Activated CD8-positive, alpha-beta memory T cell treated with anti-CD3 and anti-CD28 coated beads, Interleukin-2, amount 10 ng/mL, durations not matched to agents 7 days and 5 days (primary cell): ENCODE measurements at places on chromosomes 1 and 21. TPM values are rescaled to one million over a fixed set of nuclear protein-coding genes. Genes with fewer than 3 reads are reported as not detected.

- H3K27ac ChIP-seq, result peak overlapping the region; percentile 93
- no peak for DNase-seq
- peak overlapping the region; percentile 99 for H3K4me3 ChIP-seq
- H3K27me3 ChIP-seq, result no peaks in the 10 kb centered on the region
Measured at GRCh38 chr1:154222518-154222917, 1.8 kb downstream of the UBAP2L start.

DNA sequence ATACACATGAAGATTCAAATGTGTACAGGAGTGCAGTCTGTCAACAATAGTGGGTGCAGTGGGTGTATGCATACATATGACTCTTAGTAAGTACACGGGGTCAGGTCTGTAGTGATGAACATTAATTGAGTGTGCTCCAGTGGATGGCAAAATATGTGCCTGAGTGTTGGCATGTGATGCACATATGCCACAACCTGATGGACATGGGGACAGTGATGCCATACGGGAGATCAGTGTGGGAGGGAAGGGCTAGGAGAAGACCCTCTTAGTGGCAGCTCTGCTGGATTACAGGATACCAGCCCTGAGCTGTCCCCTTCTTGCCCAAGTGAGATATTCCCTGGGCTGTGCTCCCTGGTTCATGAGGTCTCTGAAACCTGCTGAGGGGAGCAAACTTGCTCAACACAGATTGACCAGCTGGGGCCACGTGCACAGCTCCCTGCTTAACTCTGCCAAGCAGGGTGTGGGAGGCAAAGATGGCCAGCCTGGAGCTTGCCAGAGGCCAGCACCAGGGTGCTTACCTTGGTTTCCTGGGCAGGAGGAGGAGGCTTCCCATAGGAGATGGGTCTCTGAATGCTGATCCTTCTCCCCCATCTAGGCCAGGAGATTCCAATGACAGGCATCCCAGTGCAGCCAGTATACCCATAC lies 2.2 kb downstream of the SHISA4 start:
- H3K36me3 ChIP-seq, result no peaks in the 10 kb centered on the region
- H3K27me3 ChIP-seq, result peaks cover 47% of the 10 kb centered on the region
- no peak for DNase-seq
- H3K4me1 ChIP-seq, result peaks cover 3% of the 10 kb centered on the region

DNA sequence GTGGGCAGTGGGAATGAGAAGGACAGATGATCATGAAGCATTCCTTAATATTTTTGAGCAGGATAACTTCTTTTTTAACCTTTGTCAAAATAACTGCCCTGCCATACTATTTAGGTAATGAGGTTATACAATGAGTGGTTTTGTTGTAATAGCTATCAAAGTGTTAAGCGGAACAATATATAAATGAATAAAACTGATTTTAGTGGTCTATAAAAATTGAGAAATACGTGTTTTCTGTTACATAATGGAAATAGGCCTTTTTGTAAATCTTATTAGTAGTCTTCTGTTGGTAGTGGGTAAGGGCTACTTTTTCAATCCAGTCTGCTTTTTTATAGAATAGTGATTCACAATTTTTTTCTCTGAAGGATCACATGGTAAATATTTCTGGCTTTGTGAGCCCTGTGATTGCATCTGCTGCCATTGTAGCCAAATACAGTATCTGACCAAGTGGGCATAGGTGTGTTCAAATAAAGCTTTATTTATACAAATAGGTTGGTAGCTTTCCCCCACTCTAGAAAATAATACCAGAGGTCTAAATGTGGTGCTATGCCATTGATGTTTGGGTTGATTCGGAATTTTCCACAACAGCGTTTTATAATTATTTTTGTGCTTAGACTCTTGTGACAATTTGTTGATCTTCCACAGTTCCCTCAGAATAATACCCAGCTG lies 4.3 kb downstream of the NEK7 start:
- H3K4me3 ChIP-seq, result peak overlapping the region; percentile 26
- no peak for DNase-seq
- H3K27ac ChIP-seq, result peak overlapping the region; percentile 57
- H3K27me3 ChIP-seq, result no peaks in the 10 kb centered on the region

GRCh38 chr21:26001356-26001755 lies 169.2 kb downstream of the APP start:
- peaks cover 6% of the 10 kb centered on the region for H3K4me1 ChIP-seq
- H3K27ac ChIP-seq, result no peak overlapping the region
- DNase-seq, result no peak
- H3K4me3 ChIP-seq, result no peak overlapping the region
- H3K36me3 ChIP-seq, result no peaks in the 10 kb centered on the region
- no peaks in the 10 kb centered on the region for H3K27me3 ChIP-seq

DNA sequence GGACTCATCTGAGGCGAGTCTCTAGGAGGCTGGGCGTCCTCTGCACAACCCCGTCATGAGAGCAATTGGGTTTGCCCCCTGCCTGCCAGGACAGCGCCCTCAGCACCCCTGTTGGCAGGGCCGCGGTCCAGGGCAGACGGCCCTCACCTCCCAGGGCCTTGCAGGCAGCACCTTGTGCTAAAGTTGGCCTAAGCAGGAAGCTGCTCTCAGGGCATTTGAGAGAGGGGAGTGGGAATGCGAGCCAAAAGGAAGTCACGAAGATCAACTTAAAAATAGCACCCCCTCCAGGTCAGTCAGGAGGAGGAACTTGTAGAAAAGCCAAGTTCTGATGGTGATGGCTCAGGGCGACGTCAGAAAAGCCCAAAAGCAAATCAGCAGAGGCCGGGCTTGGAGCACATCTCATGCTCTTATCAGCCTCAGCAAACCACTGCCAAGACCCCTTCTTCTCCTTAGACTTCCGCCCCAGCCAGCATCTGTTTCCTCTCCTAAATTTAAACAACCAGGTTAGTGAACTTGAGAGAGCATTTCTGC lies 12.6 kb upstream of the ADORA3 start:
- peak overlapping the region; percentile 52 for H3K4me3 ChIP-seq
- no peaks in the 10 kb centered on the region for H3K36me3 ChIP-seq
- no peaks in the 10 kb centered on the region for H3K27me3 ChIP-seq
- H3K4me1 ChIP-seq, result peaks cover 57% of the 10 kb centered on the region
- peak overlapping the region; percentile 86 for H3K27ac ChIP-seq
- peak; percentile 65 for DNase-seq

GRCh38 chr21:27715131-27715530 lies 748.2 kb upstream of the ADAMTS5 start:
- no peak overlapping the region for H3K27ac ChIP-seq
- DNase-seq, result no peak
- H3K27me3 ChIP-seq, result no peaks in the 10 kb centered on the region
- no peak overlapping the region for H3K4me3 ChIP-seq

GRCh38 chr1:92411511-92411910 lies 75.2 kb downstream of the GFI1 start:
- no peak for DNase-seq
- no peak overlapping the region for H3K4me3 ChIP-seq
- H3K36me3 ChIP-seq, result no peaks in the 10 kb centered on the region
- no peaks in the 10 kb centered on the region for H3K27me3 ChIP-seq
- H3K4me1 ChIP-seq, result peaks cover 35% of the 10 kb centered on the region

- H3K4me1 ChIP-seq, result no peaks in the 10 kb centered on the region
- H3K36me3 ChIP-seq, result no peaks in the 10 kb centered on the region
- no peak overlapping the region for H3K4me3 ChIP-seq
- peaks cover 6% of the 10 kb centered on the region for H3K27me3 ChIP-seq
Measured at GRCh38 chr1:110462964-110463363, 12.0 kb downstream of the PROK1 start.

DNA sequence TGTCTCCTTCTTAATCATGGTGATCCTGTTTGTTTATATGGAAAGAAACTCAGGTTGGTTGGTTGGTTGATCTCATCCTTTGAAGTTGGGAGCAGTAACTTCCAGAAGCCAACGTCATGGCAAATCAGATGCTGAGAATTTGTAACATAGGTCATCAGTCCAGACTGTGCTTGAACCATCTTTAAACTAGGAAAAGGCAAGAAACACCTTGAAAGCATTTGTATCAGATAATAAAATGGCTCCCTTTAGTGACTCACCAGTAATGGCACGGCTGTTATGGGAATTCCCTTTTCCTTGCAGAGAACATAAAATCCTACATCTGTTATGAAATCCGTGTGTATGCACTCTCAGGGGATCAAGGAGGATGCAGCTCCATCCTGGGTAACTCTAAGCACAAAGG lies 58.1 kb downstream of the SERBP1 start:
- H3K27me3 ChIP-seq, result no peaks in the 10 kb centered on the region
- peaks cover 38% of the 10 kb centered on the region for H3K36me3 ChIP-seq
- no peak overlapping the region for H3K27ac ChIP-seq
- no peak overlapping the region for H3K4me3 ChIP-seq

DNA sequence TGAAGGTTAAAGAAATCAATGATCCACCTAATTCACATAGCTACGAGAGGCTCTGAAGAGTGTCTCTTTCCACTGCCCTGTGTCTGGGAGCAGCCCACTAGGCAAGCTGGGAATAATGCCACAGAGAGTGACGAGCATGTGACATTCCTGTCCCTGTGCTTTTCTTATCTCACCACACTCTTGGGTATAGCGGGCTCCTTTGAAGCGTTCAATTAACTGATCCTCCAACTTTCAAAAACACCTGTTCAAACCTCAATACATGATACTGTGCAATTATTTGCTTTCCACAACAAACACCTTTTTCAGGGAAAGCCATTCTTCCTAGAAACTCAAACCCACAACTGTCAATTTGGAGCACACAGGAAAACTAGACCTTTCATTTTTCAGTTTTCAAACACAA lies 43.4 kb downstream of the PLPP3 start:
- no peak for DNase-seq
- no peaks in the 10 kb centered on the region for H3K4me1 ChIP-seq
- H3K27ac ChIP-seq, result no peak overlapping the region
- H3K36me3 ChIP-seq, result no peaks in the 10 kb centered on the region
- H3K4me3 ChIP-seq, result no peak overlapping the region
- no peaks in the 10 kb centered on the region for H3K27me3 ChIP-seq

- H3K27me3 ChIP-seq, result no peaks in the 10 kb centered on the region
- peak overlapping the region; percentile 83 for H3K27ac ChIP-seq
- H3K4me1 ChIP-seq, result peaks cover 23% of the 10 kb centered on the region
- peak; percentile 48 for DNase-seq
- no peak overlapping the region for H3K4me3 ChIP-seq
Measured at GRCh38 chr1:116325922-116326321, 47.1 kb upstream of the ATP1A1 start.

FCGR2B gene
- total RNA-seq, result not detected

DNA sequence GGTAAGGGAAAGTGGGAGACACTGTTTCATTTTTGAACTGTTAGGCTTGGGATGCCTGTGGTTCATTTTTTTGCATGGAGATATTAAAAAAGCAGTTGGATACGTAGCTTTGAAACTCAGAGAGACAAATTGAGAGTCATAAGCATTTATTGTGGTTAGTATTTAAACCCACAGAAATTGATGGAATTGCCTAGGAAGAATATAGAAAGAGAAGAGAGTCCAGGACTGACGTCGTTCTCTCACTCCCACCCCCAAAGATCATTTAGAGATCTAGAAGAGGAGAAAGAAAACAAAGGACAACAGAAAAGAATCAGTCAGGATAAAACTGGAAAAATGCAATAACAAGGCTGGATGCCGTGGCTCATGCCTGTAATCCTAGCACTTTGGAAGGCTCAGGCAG lies 73.2 kb upstream of the BMP8A start:
- no peak overlapping the region for H3K4me3 ChIP-seq
- DNase-seq, result no peak
- H3K27ac ChIP-seq, result no peak overlapping the region
- peaks cover 13% of the 10 kb centered on the region for H3K4me1 ChIP-seq

DNA sequence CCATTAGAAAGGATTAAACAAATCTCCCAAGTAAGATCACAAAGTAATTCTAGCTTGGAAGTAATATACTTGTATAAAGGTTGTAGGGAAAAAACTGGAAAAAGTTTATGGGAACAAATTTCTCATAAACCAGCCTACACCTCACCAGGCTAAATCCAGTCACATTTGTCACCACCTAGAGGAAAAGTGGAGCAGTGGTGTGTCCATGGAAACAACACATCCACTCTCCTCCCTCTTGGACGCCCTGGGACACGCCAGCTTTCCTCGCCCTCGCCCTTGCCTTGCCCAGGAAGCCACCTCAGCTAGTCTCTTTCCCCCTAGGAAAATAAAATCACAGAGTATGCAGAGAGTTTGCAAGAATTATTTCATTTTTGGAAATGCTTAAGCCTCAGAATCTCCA lies 2.2 kb downstream of the PALMD start:
- DNase-seq, result no peak
- H3K4me1 ChIP-seq, result no peaks in the 10 kb centered on the region
- no peak overlapping the region for H3K4me3 ChIP-seq

DNA sequence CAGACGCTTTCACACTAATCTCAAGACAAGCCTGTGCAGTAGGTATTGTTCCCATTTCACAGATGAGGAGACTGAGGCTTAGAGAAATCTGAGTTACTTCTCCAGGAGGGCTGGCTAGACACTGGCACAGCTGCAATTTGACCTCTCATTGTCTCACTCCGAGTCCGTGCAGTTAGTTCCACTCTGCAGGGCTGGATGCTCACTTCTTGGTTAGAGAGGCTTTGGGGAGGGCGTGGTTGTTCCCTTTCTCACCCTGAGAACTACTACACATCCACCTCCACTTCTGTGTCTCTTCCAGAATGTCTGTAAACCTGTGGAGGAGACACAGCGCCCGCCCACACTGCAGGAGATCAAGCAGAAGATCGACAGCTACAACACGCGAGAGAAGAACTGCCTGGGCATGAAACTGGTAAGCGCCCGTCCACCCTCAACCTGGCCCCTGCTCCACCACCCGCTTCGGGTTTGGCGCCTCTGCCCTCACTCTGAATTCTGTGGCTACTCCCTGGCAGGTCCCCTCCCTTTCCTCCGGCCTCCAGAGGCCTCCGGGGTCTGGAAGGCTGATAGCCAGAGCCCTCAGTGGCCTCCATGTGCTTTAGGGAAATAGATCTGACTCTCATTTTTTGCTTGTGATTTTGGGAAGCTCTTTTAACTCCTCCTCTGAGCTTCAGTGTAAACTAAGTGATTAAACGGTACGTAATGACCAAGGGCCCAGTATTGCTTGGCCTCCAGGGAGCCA lies 29.1 kb downstream of the EIF2D start:
- peak overlapping the region; percentile 95 for H3K27ac ChIP-seq
- no peaks in the 10 kb centered on the region for H3K27me3 ChIP-seq
- peaks cover 93% of the 10 kb centered on the region for H3K4me1 ChIP-seq
- DNase-seq, result no peak
- H3K4me3 ChIP-seq, result peak overlapping the region; percentile 10

DNA sequence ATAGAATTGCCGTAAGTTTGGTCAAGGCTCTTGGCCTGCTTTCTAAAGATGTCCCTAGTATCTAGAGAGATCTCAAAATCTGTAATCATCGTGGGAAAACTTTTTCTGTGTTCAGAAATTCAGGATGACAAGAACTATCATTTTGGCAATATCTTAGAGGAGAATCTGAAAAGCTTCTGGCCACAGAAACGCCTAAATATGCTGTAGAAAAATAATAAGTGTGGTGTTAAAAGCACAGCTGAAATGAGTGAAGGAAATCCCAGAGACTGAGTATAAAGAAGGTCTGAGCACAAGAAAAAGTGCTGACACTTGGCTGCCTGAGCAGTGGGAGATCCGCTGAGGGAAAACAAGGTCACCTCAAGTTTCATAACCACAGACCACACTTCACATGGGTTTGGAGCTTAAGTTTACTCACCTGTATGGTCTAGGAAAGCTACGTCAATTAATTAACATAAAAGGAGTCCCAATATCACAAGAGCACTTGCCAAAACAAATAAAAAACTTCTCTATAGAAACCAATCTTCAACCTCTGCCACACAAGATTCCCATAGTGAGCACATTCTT lies 235.2 kb upstream of the IRF2BP2 start:
- peak; percentile 68 for DNase-seq
- no peak overlapping the region for H3K4me3 ChIP-seq
- peaks cover 4% of the 10 kb centered on the region for H3K36me3 ChIP-seq
- H3K27me3 ChIP-seq, result peaks cover 2% of the 10 kb centered on the region
